ENCODE measurements at places on chromosomes 6 and 20.

- DNase-seq = no peak
Observed at GRCh38 chr6:100230953-100231316, 233.8 kb downstream of the SIM1 start.

DNA sequence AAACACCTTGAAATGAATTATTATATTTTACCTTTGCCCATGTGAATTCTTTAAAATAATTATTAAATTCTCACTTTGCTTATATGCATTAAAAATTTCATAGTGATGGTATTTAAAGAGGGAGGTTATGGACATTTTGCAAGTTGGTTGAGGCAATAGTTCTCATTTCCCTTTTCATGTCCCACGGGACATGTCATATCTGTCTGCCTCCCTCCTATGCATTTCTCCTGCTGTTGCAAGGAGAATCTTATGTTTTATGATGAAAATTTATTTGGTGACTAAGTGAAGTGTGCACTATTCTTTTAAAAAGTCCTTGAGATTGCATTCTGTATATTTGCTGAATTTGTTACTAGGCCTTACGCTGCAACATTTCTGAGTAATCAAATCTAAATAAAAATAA, 67.2 kb downstream of the UTRN start:
- DNase-seq = no peak

- DNase-seq = no peak
Observed at GRCh38 chr20:36339646-36340592, 33.8 kb downstream of the DLGAP4 start.

DNA sequence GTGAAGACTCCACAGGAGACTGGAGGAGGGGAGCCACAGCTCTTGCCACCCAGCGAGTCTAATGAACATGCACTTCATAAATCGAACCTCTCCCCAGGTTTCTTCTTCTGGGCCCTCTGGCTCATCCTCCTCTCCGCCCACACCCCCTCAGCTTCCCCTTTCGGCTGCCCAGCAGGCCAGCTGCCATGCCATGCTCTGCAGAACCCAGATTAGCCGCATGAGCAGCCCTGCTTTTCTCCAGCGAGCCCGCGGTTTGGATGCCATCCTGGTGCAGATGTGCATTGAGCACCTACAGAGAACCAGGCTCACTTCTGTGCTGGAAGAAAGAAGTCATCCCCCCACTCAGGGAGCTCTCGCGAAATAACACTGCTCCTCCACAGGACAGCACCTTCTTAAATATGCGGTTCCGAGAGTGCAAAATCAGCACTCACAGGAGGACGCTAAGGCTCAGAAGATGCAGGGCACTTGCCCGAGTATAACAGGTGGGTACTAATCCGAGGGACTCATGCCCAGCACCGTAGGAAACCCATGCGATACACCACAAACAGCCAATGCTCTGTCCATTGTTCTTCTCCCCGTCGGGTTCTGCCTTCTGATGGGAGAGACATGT, 143.0 kb upstream of the THBS2 start:
- DNase-seq = no peak

DNA sequence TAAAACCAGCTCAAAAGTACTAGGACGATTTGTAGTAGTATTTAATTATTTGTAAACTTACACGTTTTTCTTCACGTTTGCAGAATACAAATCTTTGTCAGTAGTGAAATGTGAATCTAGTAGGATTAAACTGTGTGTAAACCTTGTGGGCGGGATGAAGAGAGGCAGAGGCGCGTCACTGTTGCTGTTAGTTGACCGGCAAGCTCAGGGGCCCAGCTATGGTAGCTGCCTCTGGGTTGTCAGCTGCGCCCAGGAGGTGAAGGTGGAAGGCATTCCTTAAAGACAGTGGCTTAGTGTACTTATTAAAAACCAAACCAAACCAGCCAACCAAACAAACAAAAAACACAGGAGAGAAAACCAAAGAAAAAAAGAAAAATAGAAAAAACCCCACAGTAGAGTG, 69.6 kb downstream of the IGF2R start:
- no peak for DNase-seq

DNA sequence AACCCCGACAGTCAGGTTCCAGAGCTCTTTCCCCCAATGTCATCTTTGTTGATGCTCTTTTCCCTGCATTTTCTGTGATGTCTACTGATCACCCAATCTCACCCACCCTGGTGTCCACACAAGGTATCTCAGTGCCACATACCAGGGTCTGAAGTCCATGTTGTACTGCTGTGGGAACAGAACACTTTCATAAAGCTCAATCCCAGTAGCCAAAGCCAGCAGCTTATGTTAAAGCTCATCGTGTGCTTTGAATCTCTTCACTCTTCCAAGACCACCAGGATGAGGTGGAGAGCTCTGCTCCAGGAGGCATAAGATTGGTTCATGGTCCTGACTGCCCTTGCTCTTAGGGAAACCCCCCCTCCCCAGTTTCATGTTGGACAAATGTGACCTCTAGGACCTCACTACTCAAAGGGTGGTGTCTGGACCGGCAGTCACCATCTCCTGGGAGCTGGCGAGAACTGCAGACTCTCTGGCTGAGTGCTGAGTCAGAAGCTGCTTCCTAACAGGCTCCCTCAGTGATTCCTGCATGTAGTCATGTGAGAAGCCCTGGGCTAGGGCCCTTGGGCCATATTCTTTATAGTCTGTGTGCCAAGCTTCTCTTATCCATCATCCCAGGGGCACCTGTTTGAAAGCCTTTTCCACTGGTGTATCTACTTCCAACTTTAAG, 13.4 kb upstream of the CPNE5 start:
- no peak for DNase-seq

GRCh38 chr6:137581019-137581707, 87.0 kb upstream of the OLIG3 start:
- DNase-seq = no peak

- DNase-seq = no peak
Observed at GRCh38 chr20:64072498-64073063, 6.7 kb downstream of the RGS19 start.

GRCh38 chr20:13277663-13278295, 56.7 kb downstream of the ISM1 start:
- DNase-seq = no peak

DNA sequence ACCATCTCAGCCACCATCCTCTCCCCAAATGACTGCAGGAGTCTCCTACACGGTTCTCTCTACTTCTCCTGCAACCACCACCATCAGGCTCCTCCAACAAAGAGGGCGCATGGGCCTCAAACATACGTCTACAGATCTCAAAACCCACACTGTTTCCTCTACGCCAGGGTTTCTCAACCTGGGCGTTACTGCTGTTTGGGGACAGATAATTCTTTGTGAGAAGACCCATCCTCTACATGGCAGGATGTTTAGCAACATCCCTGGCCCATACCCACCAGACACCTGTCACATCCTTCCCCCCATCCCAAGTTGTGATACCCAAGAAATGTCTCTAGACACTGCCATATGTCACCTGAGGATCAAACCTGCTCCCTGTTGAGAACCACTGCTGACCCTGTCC, 45.0 kb downstream of the ELMO2 start:
- DNase-seq = no peak

GRCh38 chr6:47168180-47168579, 126.0 kb upstream of the ADGRF1 start:
- no peak for DNase-seq

- no peak for DNase-seq
Observed at GRCh38 chr6:30886897-30887255, 2.6 kb downstream of the DDR1 start.

GRCh38 chr6:157520596-157521361, 139.8 kb downstream of the ZDHHC14 start:
- DNase-seq = no peak

DNA sequence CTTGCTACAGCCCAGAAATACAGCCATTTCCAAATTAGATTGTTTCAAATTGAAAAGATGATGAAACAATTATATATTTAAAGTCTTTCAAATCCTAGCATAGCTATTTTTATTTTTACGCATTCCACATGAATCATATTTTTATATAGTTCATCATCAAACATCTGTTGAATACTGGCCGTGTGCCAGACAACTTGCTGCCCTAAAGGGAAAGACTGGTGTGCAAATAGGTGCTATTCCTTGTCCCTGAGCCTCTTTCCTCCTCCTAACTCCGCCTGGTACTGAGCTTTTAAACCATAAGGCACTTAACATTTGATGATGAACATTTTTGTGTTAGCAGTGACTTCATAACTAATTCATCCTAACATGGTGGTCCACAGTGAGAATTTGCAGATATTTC, 18.7 kb upstream of the PLCG1 start:
- DNase-seq = no peak

DNA sequence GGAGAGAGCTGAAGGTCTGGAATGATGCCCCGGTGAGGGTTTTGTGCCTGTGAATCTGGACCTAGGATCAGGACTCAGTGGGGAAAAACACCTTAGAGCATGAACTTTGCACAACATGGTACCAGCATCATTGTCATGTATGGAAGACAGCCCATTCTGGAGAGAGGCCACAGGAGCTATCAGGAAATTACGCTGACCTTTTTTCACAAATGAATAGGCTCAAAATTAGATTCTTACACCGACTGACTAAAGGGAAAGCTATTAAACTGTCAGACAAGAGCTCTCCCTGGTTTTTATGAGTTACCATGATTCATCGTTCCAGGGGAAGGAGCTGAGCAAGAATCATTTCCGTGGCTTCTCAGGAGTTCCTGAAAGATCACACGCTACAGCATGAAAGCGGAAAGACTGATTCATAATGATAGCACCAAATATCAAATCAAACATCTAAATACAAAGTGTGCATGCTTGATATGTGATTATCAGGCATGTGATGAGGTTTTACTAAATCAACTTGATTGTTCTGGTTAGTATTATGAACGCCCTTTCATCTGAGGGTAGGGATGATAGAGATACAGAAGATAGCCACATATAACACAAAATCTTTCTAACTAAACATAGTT, 224.9 kb upstream of the SMLR1 start:
- DNase-seq = no peak

DNA sequence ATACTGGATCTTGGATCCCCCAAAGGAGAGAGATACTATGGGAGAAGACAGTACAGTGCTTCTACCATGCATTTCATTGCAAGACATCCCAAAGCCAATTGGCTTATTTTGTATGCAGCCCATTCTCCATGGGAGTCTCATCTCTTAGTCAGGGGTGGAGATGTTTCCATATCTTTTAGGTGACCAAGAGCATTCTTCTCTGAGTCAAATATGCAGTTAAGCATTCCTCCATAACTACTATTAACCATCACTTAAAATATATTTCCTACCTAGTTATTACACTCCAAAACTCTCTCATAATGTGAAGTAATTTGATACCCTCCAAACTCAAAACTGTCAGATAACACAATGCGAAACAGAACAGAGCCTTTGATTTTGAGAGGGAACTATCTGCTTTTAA, 542.6 kb downstream of the HDGFL1 start:
- no peak for DNase-seq

DNA sequence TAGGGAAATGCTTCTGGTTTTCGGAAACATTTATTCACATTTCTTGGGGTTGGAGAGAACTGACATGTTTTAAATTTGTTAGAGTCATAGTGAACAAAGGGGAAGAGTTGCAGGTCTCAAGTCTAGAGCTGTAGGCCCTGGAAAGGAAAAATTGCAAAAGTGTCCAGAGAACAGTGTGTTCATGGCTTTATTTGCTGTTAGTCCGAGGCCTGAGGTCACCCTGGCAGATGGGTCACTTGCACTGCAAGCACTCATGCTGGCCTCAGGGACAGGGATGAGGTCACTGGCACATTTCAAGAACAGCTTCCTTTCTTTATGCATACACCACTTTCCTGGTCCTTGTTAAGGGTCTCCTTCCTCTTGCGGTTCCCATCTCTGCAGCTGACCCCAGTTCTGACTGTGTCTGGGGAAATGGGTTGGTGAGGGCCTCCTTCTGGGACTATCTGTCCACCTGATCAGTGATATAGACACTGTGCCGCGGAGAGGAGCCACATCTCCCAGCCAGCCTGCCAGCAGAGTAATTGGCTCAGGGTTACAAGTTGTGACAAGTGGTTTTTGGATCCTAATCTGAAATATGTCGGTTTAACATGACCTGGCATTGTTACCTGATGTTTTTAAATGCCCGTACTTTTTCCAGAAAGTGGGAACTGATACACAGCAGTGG, 194.0 kb downstream of the EYA4 start:
- DNase-seq = no peak

GRCh38 chr6:43172104-43173007, 1.3 kb downstream of the SRF start:
- DNase-seq = peak; percentile 22

GRCh38 chr6:153625089-153625488, 414.0 kb upstream of the OPRM1 start:
- no peak for DNase-seq

DNA sequence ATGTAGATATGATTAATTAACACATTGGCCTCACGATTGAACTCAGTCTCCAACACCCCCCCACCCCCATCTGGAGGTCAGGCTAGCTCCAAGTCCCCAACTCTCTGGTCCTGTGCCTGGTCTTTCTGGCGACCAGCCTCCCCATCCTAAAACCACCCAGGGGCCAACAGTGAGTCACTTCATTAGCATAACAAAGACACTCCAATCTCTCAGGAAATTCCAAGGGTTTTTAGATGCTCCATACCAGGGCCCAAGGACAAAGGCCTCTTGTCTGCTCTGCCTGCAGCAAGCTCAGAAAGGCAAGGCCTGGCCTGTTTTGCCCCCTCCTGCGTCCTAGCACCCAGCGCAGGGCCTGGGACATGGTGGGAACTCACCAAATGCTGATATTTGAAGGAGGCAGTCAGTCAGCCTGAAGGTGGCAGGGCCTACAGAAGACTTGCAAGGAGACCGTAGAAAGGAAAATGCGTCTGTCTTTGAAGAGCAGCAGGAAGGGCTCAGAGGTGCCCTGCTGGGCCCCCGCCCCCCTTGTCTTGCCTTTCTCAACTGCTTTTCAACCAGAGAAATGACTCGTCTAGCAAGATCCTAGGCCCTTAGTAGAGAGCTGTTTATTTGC, 184.7 kb downstream of the CDH4 start:
- DNase-seq = no peak

DNA sequence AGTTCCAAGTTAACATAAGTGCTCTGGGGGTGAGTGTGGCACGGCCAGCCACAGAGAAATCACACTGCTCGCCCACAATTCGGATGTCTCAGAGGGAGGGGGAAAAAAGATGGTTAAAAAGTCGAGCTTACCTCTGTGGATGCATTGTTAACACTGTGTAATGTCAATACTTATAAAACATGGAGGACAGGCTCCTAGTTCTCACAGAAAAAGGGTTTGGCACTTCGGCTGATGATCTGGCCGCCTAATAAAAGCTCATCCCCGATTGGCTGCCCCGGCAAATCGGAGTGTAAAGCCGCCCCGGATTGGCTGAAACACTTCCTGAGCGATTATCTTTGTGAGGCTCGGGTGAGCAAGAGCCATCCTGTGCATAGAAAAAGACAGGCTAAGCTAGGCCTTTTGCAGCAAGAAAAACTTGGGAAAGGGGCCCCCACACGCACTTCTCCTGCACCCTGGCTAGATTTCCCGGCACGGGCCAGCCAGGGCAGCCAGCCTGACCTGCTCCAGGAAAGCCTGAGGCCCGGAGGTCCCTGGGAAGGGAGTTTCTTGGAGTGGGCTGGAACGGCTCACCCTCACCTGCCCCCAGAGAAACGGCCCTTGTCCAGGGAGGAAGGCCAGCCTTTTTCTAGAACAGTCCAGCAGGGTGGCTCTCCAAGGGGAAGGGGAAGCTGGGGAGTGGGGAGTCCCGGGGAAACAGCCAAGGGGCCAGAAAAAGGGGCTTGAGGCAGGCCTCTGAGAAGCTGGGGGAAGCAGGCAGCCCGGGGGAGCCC, at the start of gene ZMYND8:
Gene ZMYND8, minus strand, starts transcription at position 174 of the 770 bp plus-strand sequence. Its CDS starts 29 bp downstream, at position 145.
- peak; percentile 97 for DNase-seq

Measured in activated naive CD4-positive, alpha-beta T cell (primary cell).